ENCODE measurements at places on chromosomes 13 and 19.

GRCh38 chr19:2318923-2319322 is 9.5 kb downstream of the LSM7 start:
- no peak for DNase-seq

- no peak for DNase-seq
These were observed 27.9 kb downstream of the ENOX1 start for GRCh38 chr13:43758834-43759233.

DNA sequence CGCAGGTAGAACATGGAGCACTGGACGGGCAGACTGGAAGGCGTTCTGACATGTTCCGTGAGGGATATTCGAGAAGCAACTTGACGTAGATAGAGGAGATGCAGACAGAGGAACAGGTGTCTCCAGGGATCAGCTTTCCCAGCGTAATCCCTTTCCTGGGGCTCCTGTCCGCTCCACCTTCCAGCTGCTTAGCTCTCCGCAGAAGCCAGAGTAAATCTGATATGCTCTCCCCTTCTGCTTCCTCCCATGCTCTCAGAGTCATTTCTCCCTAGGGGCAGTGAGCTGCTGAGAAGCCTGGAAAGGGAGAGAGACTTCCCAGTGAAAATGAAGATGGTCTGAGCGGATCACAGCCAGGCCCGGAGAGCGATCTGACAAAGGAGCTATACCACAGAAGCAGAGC is 23.0 kb upstream of the OLFM4 start:
- DNase-seq: no peak

- DNase-seq: no peak
These were observed 1331.5 kb upstream of the PCDH20 start for GRCh38 chr13:62747152-62747551.

DNA sequence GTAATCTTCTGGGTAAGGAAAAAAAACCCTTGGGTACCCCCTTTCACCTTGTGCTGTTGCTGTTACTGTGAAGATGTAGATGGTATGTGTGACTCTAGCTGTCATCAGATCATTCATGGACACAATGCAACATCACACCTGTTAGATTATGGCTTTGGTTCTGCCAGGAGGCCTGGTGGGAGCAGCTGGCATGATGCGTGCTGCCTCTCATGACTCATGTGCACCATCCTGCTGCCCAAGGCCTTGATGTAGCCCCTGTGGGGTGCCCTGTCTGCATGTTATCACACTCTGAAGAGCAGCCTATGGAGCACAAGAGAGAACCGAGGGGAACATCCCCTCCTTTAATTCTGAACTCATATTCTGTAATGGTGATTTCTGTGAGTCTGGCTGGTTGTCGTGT is 57.7 kb upstream of the TEX29 start:
- DNase-seq: no peak

DNA sequence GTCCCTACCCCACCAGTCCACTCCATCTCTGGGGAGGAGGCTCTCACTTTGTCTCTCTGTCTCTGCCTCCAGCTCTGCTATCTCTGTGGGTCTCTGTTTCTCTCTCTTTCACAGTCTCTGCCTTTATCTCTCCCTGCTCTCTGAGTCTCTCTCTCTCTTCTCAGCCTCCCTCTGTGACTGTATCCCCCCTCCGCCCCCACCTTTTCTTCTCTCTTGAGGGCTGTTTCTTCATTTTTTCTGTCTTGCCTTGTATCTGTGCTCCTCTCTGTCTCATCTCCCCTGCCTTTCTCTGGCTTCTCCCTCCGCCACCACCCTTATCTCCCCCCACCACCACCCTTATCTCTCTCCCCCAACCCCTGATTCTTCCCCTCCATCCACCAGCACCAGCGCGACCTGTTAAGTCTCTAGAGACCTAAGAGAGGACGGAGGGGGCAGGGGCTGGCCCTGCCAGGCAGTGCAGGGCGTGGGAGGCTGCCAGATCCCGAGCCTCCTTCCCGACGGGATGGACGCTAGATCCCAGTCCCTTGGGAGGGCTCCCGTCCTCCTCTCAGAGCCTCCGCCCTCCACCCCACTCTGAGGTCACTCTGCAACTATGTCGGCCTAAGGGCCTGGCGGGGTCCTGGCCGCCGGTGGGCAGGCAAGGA is 1.0 kb downstream of the AXL start:
- DNase-seq: no peak

DNA sequence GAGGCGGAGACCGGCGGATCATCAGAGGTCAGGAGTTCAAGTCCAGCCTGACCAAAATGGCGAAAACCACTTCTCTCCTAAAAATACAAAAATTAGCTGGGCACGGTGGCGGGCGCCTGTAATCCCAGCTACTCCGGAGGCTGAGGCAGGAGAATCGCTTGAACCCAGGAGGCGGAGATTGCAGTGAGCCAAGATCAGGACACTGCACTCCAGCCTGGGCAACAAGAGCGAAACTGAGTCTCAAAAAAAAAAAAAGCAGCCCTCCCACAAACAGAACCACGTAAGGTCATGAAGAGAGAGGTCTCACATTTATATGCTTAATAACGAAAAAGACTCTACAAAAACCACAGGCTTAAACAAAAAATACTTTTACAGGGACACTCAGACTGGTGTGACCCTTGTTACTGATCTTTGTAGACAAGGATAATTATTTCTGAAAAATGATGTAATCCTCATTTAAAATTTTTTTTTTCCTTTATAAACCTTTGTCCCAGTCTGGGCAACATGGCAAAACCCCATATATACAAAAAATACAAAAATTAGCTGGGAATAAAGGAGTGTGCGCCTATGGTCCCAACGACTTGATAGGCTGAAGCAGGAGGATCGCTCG is 909 bp upstream of the ZNF77 start:
- DNase-seq: no peak

- DNase-seq: no peak
These were observed 37.6 kb upstream of the NANOS3 start for GRCh38 chr19:13839130-13839937.
